Amniotic stem cell (primary cell): ENCODE measurements at places on chromosomes 6 and 20.
A peak's percentile ranks its signal among the peaks of the same experiment; 100 is the strongest.

- no peak for DNase-seq
Observed at GRCh38 chr20:11844691-11845090, 73.0 kb upstream of the BTBD3 start.

DNA sequence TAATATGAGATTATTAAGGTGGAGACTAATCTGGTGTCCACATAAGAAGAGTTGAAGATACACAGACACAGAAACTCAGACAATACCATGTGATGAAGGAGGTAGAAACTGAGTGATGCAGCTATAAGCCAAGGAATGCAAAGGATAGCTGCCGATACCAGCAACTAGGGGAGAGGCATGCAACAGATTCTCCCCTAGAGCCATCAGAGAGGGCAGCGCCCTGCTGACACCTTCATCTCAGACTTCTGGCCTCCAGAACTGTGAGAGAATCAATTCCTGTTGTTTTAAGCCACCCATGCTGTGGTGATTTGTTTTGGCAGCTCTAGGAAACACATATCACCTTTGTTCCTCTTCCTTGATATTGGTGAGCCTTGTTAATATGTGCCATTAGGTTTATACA lies 41.5 kb downstream of the STXBP5 start:
- DNase-seq, result no peak

DNA sequence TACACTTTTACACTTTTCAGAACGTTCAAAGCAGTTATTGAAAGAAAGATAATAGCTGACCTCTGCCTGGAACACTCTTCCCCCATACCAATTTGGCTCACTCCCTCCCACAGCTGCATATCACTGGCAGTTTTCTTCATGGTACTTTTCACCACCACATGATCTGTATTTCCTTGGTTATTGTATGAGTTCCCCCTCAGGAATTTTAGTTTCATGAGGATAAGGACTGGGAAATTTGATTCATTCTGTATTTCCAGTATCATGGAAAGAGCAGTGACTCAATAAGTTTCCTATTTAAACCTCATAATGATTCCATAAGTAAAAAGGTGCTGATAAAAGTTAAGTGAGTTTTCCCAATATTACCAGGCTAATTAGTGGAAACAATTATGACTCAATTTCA lies 16.0 kb downstream of the HTR1B start:
- no peak for DNase-seq

DNA sequence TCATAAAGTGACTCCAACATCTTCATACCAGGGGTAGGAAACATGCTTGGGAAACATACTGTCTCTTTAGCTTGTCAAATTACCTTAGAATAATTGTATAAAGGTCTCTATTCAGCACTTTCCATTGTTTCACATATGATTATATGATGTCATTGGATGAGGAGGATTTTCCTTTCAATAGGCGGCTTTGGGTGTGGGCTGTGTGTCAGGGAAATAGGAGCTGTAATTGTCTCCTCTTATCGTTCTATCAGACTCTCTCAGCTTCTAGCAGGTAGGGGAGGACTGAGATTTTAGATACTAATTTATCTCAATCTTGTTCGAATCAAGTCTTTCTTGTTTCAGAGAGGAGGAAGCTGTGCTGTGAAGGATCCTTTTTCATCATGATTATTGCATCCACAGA lies 179.4 kb upstream of the OLIG3 start:
- no peak for DNase-seq

DNA sequence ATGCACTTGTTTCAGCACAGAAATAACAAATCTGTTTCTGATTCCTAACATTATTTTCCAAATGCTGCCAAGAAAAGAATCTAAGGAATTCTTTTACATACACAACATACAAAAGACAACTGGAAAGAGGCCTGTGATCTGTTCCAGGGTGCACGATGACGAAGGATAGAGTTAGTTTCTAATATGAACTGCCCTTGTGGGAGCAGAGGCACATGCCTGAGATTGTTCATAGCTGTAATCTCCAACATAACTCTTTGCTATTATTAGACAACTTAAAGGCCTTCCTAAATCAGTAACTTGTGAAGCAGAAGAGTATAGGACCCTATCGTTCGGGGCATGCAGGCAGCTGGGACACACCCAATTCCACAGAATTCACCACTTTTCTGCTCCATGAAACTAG lies 41.2 kb upstream of the NHSL1 start:
- DNase-seq, result peak; percentile 47

- no peak for DNase-seq
Observed at GRCh38 chr6:74705451-74705850, 500.4 kb downstream of the COL12A1 start.

- DNase-seq, result no peak
Observed at GRCh38 chr6:110329714-110330436, 28.3 kb downstream of the METTL24 start.

DNA sequence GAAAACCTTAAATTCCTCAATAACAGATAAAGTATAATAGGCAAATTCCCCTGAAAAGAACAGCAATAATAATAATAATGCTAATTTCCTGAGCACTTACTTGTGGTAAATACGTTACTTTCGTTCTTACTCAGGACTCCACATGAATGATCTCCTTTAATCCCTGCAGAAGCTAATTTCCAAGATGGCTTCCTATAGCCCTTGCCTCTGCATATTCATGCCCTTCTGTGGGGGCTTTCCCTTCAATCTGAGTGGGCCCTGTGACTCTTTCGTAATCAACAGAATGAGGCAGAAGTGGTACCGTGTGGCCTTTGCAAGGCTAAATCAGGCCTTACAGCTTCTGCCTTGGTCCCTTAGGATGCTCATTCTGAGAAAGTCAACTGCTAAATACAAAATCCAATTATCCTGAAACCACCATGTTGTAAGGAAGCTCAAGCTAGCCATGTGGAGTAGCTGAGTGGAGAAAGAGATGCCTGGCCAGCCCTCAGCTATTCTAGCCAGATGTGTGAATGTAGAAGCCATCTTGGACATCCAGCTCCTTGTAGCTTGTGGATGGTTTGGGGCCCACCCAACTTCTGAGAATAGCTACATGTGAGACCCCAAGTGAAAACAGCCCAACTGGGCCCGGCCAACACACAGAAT lies 50.5 kb downstream of the MCUR1 start:
- DNase-seq, result no peak

- no peak for DNase-seq
Observed at GRCh38 chr20:1855109-1855508, 40.1 kb upstream of the SIRPA start.

DNA sequence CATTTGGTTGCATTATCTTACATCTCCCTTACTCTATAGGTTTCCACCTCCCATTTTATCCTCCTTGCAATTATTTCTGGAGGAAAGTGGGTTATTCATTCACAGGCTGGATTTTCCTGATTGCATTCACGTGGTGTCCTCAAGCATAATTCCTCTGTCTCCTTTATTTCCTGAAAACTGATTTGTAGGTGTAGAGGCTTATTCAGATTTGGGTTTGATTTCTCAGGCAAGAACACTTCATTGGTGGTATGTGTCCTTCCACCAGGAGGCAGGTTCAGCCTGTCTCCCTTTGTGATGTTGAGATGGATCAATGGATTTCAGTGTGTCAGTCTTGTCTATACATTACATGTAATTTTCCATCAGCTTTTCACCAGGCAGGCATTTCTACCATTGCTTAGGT lies 17.3 kb downstream of the DNPH1 start:
- no peak for DNase-seq

DNA sequence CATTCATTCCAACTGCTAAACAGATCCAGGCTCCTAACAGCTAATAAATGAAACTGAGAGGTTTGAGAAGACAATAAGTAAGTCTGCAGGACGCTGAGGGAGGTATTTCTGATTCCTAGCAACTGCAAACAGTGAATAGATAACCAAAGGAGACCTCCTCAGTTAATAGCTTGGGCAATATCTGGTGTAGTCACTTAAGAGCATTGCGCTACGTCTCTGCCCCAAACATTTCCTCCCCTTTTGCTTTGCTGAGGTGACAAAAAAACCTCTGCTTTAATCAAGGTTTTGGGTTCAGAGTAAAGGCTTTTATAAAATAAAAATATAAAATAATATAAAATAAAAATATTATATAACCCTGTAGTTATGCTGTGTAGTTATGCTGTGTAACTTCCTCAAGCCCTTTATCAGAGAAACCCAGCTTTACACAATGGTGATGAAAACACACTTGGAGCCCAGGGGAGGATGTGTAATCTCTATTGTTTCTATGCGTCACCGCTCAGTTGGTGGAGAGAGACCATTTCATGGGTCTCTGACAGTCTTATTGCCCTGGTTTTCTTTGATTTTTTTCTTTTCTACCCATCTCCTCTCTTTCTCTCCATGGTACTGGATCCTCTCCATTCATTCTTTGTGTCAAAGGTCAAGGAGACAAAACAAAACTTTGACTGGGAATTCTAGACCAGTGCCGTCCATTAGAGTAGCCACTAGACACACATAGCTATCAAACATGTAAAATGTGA lies 18.9 kb upstream of the CALHM5 start:
- DNase-seq, result no peak

GRCh38 chr6:95143408-95144180 lies 433.7 kb upstream of the MANEA start:
- no peak for DNase-seq

DNA sequence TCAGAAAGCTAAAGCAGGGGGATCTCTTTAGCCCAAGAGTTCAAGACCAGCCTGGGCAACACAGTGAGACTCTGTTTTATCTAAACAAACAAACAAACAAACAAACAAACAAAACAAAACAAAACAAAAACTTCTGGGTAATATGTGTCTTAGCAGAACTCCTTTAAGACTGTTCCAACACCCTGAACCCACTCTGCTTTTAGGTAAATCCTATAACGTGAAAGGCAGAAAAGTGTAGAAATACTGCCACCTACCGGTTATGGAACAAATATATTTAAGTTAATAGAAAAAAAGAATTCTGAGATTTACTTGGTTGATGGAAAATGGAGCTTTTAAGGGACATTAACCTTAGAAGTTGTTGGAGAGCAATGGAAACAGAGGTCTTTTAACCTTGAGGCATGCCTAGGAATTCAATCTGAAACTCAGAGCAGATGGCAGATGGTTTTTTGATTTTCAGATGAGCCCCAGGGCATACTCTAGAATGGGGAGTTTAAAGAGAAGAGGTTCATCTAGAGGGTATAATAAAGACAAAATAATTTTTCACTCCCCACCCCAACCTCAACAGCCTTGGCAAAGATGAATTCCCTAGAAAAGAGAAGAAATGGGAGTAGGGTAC lies 38.5 kb downstream of the SOD2 start:
- DNase-seq, result peak; percentile 77

- DNase-seq, result no peak
Observed at GRCh38 chr20:38658879-38659596, 57.4 kb downstream of the ARHGAP40 start.

- no peak for DNase-seq
Observed at GRCh38 chr6:42260972-42261371, 43.3 kb upstream of the MRPS10 start.

- DNase-seq, result no peak
Observed at GRCh38 chr6:89489078-89489477, 56.1 kb downstream of the ANKRD6 start.

GRCh38 chr6:136987526-136987925 lies 57.2 kb downstream of the IL20RA start:
- DNase-seq, result no peak

DNA sequence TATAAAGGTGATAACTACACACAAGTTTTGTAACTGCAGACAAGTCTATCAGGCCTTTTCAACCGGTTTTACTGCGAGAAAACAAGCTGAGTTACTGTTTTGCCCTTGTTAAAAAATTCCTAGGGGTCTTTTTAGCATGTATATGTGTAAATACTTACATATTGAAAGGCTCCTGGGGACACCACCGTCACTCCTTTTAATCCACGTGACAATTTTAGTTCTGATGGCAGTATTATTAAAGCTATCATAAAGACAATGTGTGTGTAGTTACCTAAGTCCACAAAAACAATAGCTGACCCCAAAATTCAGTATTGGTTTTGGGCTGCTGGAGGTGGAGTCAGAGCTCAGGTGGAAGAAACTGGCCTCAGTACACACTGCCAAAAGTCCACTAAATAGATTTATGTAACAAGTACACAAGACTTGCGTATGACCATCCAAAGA lies 41.3 kb upstream of the HFE start:
- no peak for DNase-seq

DNA sequence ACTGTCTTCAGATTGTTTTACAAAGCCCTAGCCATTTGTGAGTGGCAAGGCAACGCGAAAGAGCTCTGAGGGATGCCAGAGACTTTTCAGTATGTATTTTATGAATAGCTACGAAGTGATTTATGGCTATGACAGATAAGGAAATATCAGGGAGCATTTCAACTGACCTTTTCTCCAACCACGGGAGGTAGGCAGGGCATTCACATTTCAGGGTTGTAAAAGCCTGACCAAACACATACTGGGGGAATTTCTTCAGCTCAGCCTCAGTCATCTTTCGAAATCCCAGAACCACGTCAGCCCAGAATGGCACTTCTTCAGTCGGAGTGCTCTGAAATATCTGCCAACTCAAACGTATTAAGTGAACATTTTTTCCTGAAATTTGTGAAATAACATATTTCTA lies 10.8 kb downstream of the DDO start:
- DNase-seq, result no peak

DNA sequence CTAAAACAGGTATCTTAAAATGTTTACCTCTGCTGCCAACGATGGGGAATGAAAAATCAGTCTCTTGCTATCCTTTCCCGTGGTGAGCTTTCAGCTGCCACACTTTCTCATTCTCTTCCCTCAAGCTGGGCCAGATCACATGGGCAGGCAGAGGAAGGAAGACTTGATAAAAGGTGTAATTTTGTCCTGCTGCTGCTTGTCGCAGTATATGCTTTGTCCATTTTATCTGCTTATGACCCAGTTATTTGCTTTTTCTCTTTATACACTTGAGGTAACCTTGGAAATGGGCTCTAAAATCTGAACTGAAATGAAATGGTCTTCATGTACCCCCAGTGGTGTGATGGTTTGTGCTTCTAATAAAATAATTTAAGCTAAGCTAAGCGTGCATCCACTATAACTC lies 695.9 kb upstream of the FLRT3 start:
- no peak for DNase-seq
